Activated T-helper 1 cell treated with anti-CD3 and anti-CD28 coated beads, Interleukin-12 subunit alpha, Interleukin-12 subunit beta, Interleukin-2, Interleukin-4 antibody, amounts not matched to agents 30 ng/mL and 10 ng/mL and 1 ng/mL, durations not matched to agents 14 hours and 24 hours and 36 hours (primary cell): ENCODE measurements at places on chromosomes 11 and 22. TPM values are rescaled to one million over a fixed set of nuclear protein-coding genes. Genes with fewer than 3 reads are reported as not detected.

- no peak overlapping the region for H3K4me3 ChIP-seq
- no peak for DNase-seq
- H3K36me3 ChIP-seq: no peaks in the 10 kb centered on the region
- no peak overlapping the region for H3K27ac ChIP-seq
Measured at GRCh38 chr11:1161410-1162137, 3.8 kb downstream of the MUC5AC start.

- no peak overlapping the region for H3K4me3 ChIP-seq
- no peaks in the 10 kb centered on the region for H3K36me3 ChIP-seq
- DNase-seq: no peak
Measured at GRCh38 chr11:77051511-77051910, 15.3 kb upstream of the CAPN5 start.

- peaks cover 10% of the 10 kb centered on the region for H3K27me3 ChIP-seq
- peaks cover 13% of the 10 kb centered on the region for H3K4me1 ChIP-seq
- H3K4me3 ChIP-seq: peak within 1 kb of the TSS; percentile 61
- peaks cover 20% of the 10 kb centered on the region for H3K36me3 ChIP-seq
- peak; percentile 51 for DNase-seq
- H3K27ac ChIP-seq: peak within 1 kb of the TSS; percentile 48
Measured at GRCh38 chr11:66277471-66278362, at the start of gene CNIH2. TSS of gene CNIH2 (plus strand) at chr11:66278175. CDS start at chr11:66278457, 282 bp downstream.

GRCh38 chr22:25729016-25729995 is 12.7 kb upstream of the MYO18B start:
- no peak overlapping the region for H3K27ac ChIP-seq
- no peak for DNase-seq
- H3K27me3 ChIP-seq: no peaks in the 10 kb centered on the region
- H3K4me3 ChIP-seq: no peak overlapping the region

- no peak overlapping the region for H3K27ac ChIP-seq
- H3K4me3 ChIP-seq: no peak overlapping the region
- H3K27me3 ChIP-seq: peaks cover 1% of the 10 kb centered on the region
- H3K36me3 ChIP-seq: no peaks in the 10 kb centered on the region
- DNase-seq: no peak
- H3K4me1 ChIP-seq: no peaks in the 10 kb centered on the region
Measured at GRCh38 chr11:126927623-126928022, 72.9 kb downstream of the KIRREL3 start.

The MYRF gene
- total RNA-seq: 0.78 and 0.99 TPM in 2 replicates

The FAM83F gene
- 0.05 and 0.39 TPM in 2 replicates for total RNA-seq

GRCh38 chr11:74956397-74957015 is 7.4 kb downstream of the SPCS2 start:
- DNase-seq: no peak
- H3K4me3 ChIP-seq: no peak overlapping the region
- H3K27me3 ChIP-seq: no peaks in the 10 kb centered on the region
- peaks cover 66% of the 10 kb centered on the region for H3K4me1 ChIP-seq
- H3K36me3 ChIP-seq: peaks cover 40% of the 10 kb centered on the region

DNA sequence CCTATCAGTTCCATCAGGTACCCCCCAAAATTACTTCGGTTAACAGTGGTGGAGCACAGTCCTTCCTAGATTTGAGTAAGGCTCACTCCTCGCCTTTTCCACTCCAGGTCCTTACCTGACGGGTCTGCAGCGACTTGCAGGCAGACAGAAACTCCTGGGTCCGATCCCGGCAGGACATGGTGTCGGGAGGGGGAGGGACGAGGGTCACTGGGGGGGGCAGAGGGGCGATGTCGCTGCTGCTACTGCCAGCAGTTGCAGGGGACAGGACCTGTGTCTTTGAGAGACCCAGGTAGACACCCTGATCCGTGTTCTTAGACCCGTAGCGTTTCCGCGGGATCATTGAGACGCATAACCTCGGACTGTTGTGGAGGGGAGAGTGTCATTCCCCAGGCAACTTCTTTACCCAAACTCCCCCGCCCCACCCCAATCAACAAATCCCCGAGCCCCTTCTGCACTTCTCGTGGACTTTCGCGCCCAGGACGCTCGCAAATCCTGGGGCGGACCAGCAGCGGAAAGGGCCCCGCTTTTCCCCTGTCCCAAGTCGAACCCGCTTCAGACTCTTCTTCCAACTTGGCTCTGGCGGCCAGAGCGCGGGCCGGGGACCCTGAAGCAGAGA is 839 bp downstream of the STX5 start:
- no peak for DNase-seq
- H3K27me3 ChIP-seq: no peaks in the 10 kb centered on the region
- peak overlapping the region; percentile 99 for H3K27ac ChIP-seq
- H3K36me3 ChIP-seq: peaks cover 41% of the 10 kb centered on the region
- H3K4me3 ChIP-seq: peak overlapping the region; percentile 93

The DSCAML1 gene
- total RNA-seq: not detected in 2 replicates

The TMPRSS6 gene
- 2.3 and 3.3 TPM in 2 replicates for total RNA-seq

The CECR2 gene
- 0.05 and 0.18 TPM in 2 replicates for total RNA-seq

The TUB gene
- 0.24 and 0.29 TPM in 2 replicates for total RNA-seq

The AGBL2 gene
- 3.2 and 5.5 TPM in 2 replicates for total RNA-seq

The UBQLN3 gene
- total RNA-seq: not detected in 2 replicates

DNA sequence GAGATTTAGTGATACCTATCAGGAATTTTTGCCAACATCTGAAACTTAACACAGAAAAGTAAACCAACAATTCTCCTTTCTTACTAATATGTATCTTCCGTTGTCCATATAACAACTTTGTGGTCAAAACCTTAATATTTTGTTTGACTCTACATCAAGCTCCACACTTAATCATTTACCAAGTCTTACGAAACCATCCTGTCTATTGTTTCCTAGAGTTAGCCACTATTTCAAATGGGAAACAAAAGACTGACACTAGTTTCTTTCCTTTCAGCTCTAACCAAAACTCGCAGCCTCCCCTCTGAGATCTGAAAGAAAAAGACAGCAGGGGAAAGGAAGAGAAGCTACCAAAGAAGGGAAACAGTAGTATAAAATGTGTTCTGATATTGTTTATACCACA is 26.5 kb upstream of the PRDM10 start:
- no peaks in the 10 kb centered on the region for H3K36me3 ChIP-seq
- no peaks in the 10 kb centered on the region for H3K4me1 ChIP-seq
- H3K4me3 ChIP-seq: no peak overlapping the region
- peaks cover 7% of the 10 kb centered on the region for H3K27me3 ChIP-seq
- no peak overlapping the region for H3K27ac ChIP-seq

- H3K27ac ChIP-seq: no peak overlapping the region
- DNase-seq: no peak
- H3K4me3 ChIP-seq: no peak overlapping the region
- H3K4me1 ChIP-seq: no peaks in the 10 kb centered on the region
Measured at GRCh38 chr11:63510360-63511047, 4.6 kb downstream of the LGALS12 start.

DNA sequence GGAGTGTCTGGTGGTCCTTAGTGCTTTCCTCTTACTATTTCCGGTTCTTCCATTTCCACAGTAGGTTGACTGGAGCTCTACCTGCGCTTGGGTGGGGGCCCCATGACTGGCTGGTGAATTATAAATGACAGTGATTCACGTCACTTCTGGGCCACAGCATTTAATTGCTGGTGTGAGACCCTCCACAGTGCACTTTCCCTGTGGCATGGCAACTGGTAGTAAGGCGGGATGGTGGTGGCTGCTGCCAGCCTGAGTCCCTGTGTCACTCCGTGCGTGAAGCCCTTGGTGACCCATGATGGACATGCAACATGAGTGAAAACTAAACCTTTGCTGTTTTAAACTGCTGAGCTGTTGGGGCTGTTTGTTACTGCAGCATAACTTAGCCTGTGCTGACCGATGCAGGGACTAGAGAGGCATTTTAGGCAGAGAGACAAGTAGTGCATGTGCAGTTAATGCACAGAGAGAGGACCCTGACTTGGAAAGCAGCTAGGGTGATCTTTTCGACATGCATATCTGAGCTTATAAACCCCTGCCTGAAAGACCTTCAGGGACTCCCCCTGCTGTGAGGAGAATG is 3.1 kb downstream of the PRDM11 start:
- no peaks in the 10 kb centered on the region for H3K36me3 ChIP-seq
- no peak overlapping the region for H3K27ac ChIP-seq
- no peak for DNase-seq
- no peak overlapping the region for H3K4me3 ChIP-seq
- peaks cover 13% of the 10 kb centered on the region for H3K4me1 ChIP-seq

The SBF1 gene
- 113 and 116 TPM in 2 replicates for total RNA-seq

- no peak overlapping the region for H3K4me3 ChIP-seq
- peaks cover 20% of the 10 kb centered on the region for H3K27me3 ChIP-seq
- no peak for DNase-seq
- H3K36me3 ChIP-seq: no peaks in the 10 kb centered on the region
Measured at GRCh38 chr11:8032122-8032521, 45.0 kb downstream of the EIF3F start.

DNA sequence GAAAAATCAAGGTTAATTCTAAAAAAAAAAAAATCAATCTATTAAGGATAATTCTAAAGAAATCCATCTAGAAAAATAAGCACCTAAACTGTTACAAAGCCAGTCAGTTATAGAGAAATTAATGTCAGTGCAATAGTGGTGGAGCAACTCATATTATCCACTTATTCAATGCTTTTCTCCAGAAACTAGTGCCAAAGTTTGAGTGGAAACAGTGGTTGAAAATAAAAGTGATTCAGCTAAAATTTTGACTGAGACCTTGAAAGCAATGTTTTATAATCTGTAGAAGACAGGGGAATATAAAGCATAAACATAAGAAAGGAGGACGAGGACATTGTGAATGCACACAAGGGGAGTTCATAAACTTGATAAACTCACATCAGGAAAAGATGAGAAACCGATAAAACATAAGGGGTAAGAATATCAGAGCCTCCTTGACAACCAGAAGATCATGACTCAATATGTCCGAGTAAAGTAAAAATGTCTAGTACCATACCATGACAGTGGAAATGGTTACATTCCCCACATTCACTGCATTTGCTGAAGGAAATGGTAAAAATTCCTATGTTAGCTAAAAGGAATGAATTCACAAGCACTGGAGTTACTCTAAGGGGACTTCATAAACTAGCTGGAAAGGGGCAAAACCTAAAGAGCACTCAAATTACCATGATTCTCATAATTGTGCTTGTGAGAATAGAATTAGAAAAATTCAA is 58.7 kb upstream of the SLC5A12 start:
- H3K36me3 ChIP-seq: no peaks in the 10 kb centered on the region
- no peak overlapping the region for H3K4me3 ChIP-seq
- no peak overlapping the region for H3K27ac ChIP-seq
- no peak for DNase-seq
- H3K4me1 ChIP-seq: no peaks in the 10 kb centered on the region

- peaks cover 20% of the 10 kb centered on the region for H3K4me1 ChIP-seq
- peaks cover 14% of the 10 kb centered on the region for H3K36me3 ChIP-seq
- H3K4me3 ChIP-seq: no peak overlapping the region
- peaks cover 36% of the 10 kb centered on the region for H3K27me3 ChIP-seq
Measured at GRCh38 chr11:119342023-119342300, 1.3 kb upstream of the C1QTNF5 start.

DNA sequence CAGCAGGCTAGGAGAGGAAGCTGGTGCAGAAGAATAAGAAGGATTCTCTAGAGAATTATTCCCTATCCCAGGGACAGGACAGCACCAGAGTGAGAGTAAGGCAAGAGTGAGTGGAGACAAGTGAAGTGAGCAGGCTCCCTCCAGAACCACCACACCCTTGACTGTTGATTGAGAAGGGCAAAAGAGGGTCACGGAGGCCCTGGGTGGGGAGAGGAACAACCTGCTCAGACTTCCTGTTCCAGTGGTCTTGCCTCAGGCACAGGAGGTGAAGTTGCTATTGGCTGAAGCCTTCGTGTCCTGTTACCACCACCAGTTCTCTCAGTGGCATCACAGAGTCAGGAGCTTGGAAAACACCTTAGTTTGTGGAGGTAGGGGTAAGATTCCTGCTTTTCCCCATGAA is 51.7 kb upstream of the CCDC89 start:
- peaks cover 35% of the 10 kb centered on the region for H3K4me1 ChIP-seq
- peaks cover 50% of the 10 kb centered on the region for H3K36me3 ChIP-seq
- H3K4me3 ChIP-seq: no peak overlapping the region
- H3K27me3 ChIP-seq: peaks cover 3% of the 10 kb centered on the region

DNA sequence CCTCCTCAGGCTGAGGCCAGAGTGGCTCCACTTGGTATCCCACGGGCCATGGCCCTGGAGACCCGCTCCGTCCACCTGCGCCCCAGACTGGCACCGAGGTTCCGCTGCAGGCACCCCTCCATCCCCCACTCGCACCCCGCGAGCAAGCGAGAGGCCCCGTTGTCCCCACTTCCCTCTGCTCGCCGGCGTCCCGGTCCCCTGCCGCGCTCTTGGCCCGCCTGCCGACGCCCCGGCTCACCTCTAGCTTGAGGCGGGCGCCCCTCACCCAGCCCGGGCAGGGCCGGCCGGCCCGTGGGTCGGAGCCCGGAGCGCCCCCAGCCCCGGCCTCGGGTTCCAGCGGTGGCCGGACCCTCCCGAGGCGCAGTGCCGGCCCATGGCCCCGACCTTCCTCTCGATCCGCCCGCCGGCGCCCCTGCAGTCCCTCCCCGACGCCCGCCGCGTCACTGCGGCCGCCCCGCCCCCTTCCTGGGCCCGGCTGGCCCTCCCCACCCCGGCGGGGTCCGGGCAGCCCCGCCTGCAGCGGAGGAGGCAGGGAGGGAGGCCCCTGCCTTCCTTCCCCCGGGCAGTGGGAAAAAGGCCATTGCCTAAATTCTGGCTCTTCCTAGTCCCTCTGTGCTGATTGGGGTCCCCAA is at the start of gene PITPNM1:
TSS of gene PITPNM1 (minus strand) at position 414 of the 632 bp plus-strand sequence. CDS start 1,183 bp downstream, outside the sequence.
- no peaks in the 10 kb centered on the region for H3K27me3 ChIP-seq
- H3K36me3 ChIP-seq: peaks cover 27% of the 10 kb centered on the region
- H3K4me3 ChIP-seq: peak within 1 kb of the TSS; percentile 92
- peak within 1 kb of the TSS; percentile 96 for H3K27ac ChIP-seq

The PNPLA2 gene
- 63.3 and 64.0 TPM in 2 replicates for total RNA-seq

The TRIM66 gene
- 11.7 and 14.2 TPM in 2 replicates for total RNA-seq

- no peaks in the 10 kb centered on the region for H3K4me1 ChIP-seq
- DNase-seq: no peak
- no peak overlapping the region for H3K4me3 ChIP-seq
- no peaks in the 10 kb centered on the region for H3K36me3 ChIP-seq
- peaks cover 19% of the 10 kb centered on the region for H3K27me3 ChIP-seq
- H3K27ac ChIP-seq: no peak overlapping the region
Measured at GRCh38 chr11:125445731-125446130, 50.3 kb downstream of the FEZ1 start.

The PRAME gene
- not detected in 2 replicates for total RNA-seq

DNA sequence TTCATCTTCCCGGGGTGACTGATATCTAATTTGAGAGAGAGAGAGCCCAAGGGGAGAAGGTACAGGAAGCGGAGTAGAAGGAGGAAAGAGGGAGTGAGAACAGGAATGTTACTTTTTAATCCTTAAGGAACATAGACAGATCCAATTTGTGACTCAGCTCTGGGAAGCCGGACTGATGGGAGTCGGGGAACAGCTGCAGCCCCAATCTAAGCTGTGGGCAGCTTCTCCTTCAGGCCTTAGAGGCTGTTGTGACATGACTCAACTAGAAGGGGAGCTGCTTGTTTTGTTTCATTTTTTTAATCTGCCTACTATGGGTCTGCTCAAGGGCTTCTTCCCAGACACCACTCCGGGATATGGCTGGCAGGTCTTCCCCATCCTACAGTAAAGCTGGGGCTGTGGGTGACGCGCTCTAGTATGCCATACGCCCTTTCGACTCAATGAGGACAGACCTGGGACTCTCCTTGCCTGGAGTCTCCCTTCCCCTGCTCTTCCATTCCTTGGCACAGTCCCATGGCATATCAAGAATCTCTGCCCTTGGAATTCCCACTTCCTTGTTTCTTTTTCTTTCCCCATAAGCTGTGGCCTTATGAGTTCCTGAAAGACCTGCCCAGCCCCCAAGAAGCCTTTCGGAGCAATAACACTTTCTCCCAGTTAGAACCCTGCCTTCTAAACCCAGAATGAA is 103.3 kb upstream of the AKIP1 start:
- H3K27ac ChIP-seq: no peak overlapping the region
- peaks cover 16% of the 10 kb centered on the region for H3K27me3 ChIP-seq
- DNase-seq: no peak
- no peaks in the 10 kb centered on the region for H3K36me3 ChIP-seq
- H3K4me1 ChIP-seq: peaks cover 10% of the 10 kb centered on the region
